ENCODE measurements at places on chromosomes 7 and 10.

- DNase-seq: no peak
Observed at GRCh38 chr10:75294031-75294437, 58.3 kb upstream of the COMTD1 start.

DNA sequence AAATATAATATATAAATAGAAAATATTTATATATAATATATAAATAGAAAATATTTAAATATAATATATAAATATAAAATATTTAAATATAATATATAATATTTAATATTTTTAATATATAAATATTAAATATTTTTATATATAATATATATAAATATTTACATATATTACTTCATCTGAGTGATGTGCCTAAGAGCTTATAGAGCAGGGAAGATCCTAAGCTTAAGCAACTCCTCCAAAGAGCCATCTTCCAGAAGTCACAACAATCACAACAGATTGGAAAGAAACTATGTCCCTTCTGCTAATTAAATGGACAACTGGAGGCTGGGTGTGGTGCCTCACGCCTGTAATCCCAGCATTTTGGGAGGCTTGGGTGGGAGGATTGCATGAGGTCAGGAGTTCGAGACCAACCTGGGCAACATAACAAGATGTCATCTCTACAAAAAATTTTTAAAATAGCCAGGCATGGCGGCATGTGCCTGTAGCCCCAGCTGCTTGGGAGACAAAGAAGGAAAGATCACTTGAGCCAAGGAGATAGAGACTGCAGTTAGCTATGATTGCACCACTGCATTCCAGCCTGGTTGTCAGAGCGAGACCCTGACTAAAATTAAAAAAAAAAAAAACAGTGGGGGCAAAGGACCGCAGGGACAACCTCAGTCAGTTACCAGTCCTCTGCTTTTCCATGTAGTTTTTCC lies 198.7 kb downstream of the SKIDA1 start:
- no peak for DNase-seq

DNA sequence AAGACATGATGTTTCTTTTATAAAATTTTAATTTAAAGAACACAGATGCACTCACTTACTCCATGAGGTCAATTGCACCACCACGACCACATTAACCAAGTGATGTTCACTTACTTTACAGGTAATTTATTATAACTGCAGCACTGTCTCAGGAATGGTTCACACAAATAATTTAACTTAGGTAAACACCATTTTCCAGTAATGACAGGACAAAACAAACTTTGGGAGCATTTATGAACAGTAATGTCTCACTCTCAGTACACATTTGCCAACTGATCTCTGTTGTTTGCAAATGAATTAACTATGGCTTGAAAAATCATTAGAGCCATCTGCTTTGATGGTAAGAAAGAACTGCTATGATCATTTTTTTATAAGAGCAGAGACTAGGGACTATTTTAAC lies 150.4 kb downstream of the ETV1 start:
- DNase-seq: no peak

DNA sequence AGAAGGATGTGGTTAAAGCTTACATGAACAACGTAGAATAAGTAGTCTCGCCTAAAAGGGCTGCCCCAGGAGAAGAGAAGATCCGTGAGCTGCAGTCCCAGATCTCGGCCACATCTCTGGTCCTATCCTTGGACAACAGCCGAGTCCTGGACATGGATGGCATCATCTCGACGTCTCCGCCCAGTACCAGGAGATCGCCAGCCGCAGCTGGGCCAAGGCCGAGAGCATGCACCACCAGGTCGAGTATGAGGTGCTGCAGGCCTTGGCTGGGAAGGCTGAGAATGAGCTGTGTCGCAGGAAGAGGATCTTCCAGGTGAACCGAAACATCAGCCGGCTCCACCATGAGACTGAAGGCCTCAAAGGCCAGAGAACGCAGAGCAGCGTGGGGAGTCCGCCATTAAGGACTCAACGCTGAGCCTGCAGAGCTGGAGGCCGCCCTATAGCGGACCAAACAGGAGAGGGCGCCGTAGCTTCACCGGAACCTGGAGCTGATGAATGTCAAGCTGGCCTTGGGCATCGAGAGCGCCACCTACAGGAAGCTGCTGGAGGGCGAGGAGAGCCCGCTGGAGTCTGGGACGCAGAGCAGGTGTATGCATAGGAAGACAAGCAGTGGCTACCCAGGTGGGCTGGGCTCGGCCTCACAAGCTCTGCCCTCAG lies 22.2 kb downstream of the LIPK start:
- DNase-seq: no peak

- DNase-seq: no peak
Observed at GRCh38 chr10:72694476-72695369, 2.8 kb downstream of the MCU start.

DNA sequence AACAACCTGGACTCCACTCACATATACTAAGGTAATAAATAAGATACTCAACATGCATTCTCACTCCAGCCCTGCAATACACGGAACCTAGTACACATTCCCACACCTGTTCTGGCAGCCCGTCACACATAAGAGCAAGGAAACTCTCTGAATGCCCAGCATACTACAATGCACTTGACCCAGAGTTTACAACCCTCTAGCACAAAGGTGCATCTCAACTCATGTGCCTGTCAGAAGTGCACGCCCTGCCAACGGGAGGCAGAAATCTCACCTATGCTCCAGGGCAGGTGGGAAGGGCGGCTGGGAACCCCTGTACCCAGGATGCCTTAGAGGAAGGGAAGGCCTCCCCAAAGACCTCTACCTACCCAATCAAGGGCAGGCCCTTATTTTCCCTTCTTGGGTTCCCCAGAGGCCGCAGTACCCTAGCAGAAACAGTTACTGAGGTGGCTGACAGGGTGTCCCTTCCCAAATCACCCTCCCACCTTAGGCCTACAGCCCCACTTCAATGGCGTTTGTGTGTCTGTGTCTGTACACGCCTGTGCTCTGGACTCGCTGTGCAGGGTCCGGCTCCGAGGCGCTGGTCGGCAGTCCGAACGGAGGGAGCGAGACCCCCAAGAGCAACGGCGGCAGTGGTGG lies 2.0 kb downstream of the EVX1 start:
- no peak for DNase-seq

- DNase-seq: no peak
Observed at GRCh38 chr10:128345353-128345752, 219.1 kb upstream of the MKI67 start.

- no peak for DNase-seq
Observed at GRCh38 chr10:65555192-65555591, 1370.6 kb upstream of the LRRTM3 start.

GRCh38 chr7:774161-775109 lies 47.4 kb upstream of the PRKAR1B start:
- DNase-seq: peak; percentile 5
